Keratinocyte (primary cell): ENCODE measurements at places on chromosomes 1 and 21. TPM values are rescaled to one million over a fixed set of nuclear protein-coding genes. Genes with fewer than 3 reads are reported as not detected.

DNA sequence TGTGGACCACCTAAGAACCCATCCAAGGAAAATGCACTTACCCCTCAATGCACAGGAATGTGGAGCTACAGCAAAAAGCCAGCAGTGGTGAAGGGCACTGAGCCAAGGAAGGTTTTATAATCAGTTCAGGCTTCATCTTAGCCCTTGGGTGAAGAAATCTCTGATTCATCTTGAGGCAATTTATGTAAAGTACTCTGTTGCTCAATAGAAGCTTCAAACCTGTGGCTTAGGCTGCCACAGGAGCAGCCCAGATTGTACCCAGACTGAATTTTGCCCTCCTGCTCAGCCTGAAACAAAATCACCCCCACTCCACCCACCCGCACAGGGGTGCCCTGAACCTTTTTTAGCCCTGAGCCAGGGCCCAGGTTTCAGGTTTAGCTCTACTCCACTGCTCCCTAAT, at the start of gene S100A12:
Gene S100A12, minus strand, starts transcription at position 111 of the 400 bp plus-strand sequence. CDS start 1,029 bp downstream, outside the sequence.
- no peak for DNase-seq

PLA2G2C gene
- polyA plus RNA-seq: not detected in 3 replicates

CSF3R gene
- polyA plus RNA-seq: not detected in 3 replicates

- no peak for DNase-seq
Measured at GRCh38 chr1:97570691-97571090, 350.1 kb downstream of the DPYD start.

CLEC20A gene
- polyA plus RNA-seq: not detected in 3 replicates

GRCh38 chr1:232627645-232628334, 2.1 kb downstream of the SIPA1L2 start:
- DNase-seq: no peak

GRCh38 chr1:183467687-183468086, 4.6 kb upstream of the SMG7 start:
- DNase-seq: no peak

GRCh38 chr1:111586112-111586511, 33.5 kb upstream of the RAP1A start:
- no peak for DNase-seq

GRCh38 chr1:33608825-33609400, 136.5 kb downstream of the ZSCAN20 start:
- DNase-seq: no peak

GRCh38 chr1:3089490-3089889, 20.5 kb downstream of the PRDM16 start:
- no peak for DNase-seq

GRCh38 chr1:35666916-35667315, 25.6 kb upstream of the PSMB2 start:
- DNase-seq: no peak

DNA sequence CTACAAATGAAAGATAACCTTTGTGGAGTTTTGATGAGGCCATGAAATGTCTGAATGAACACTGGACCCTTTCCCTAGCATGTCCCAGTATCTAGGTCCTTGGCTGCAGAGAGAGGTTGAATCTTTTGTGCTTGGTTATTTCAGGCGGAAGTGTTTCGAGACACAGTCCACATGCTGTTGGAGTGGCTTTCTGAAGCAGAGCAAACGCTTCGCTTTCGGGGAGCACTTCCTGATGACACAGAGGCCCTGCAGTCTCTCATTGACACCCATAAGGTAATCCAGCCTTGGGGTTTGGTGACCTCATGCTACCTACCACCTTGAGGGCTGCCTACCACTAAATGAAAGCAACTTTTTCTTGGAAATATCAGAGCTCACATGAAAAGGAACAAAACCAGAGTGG, 38.9 kb upstream of the BMP8A start:
- DNase-seq: no peak

GRCh38 chr1:110011527-110012041, 22.8 kb upstream of the STRIP1 start:
- no peak for DNase-seq
